PC-9 (cell line): ENCODE measurements at places on chromosomes 5 and 9. TPM values are rescaled to one million over a fixed set of nuclear protein-coding genes. Genes with fewer than 3 reads are reported as not detected.

GRCh38 chr5:95633671-95634070, 12.9 kb upstream of the RFESD start:
- no peak for DNase-seq

DNA sequence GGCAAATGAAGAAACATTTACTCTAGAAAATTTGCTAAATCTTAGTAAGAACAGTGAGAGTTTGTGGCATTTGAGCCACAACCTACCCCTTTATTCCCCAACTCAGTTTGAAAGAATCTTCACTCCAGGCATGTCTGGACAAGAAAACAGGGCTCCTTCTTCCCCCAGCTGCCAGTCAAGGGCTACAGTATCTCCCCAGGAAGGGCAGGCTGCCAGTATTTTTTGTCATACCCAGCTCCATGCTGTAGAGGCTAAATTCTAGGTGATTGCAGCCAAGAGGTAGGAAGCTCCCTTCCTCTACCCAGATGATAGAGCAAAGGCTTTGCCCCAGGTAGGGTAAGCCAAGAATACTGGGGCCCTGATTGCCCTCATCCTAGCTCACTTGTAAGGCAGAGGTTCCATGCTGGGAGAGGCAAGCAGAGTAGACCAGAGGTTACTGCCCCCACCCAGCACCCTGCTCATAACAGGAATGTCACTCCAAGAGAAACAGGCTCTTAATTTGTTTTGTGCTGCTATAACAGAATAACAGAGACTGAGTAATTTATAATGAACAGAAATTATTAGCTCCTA, 20.0 kb upstream of the GRPEL2 start:
- no peak for DNase-seq

- no peak for DNase-seq
Measured at GRCh38 chr9:93827545-93828330, 127.4 kb downstream of the BARX1 start.

DNA sequence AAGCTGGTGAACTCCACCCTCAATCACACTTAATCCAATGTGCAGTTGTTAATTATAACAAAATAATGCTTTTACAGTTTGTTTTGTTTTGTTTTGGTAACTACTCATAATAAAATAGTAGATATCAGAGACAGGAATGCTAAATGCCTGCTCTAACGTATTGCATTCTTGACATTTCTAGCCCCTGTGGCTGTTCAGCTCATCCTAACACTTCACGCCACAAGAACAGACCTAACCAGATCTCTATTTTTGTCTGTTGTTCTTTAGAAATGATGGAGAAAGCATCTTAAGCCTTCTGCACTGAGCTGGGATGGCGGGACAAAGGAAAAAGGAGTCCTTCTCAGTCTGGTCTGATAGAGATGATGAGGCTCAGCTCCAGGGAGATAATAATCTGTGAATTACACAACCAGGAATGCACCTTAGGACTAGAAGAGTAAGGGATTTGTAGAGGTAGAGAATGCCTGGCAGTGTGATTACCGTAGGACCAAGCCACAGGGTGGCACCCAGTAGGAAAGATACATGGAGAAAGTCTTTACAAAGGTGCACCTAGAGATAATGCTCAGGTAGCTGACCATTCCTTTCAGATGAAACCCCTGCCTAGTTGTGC, 628.8 kb downstream of the PDE4D start:
- DNase-seq, result no peak

DNA sequence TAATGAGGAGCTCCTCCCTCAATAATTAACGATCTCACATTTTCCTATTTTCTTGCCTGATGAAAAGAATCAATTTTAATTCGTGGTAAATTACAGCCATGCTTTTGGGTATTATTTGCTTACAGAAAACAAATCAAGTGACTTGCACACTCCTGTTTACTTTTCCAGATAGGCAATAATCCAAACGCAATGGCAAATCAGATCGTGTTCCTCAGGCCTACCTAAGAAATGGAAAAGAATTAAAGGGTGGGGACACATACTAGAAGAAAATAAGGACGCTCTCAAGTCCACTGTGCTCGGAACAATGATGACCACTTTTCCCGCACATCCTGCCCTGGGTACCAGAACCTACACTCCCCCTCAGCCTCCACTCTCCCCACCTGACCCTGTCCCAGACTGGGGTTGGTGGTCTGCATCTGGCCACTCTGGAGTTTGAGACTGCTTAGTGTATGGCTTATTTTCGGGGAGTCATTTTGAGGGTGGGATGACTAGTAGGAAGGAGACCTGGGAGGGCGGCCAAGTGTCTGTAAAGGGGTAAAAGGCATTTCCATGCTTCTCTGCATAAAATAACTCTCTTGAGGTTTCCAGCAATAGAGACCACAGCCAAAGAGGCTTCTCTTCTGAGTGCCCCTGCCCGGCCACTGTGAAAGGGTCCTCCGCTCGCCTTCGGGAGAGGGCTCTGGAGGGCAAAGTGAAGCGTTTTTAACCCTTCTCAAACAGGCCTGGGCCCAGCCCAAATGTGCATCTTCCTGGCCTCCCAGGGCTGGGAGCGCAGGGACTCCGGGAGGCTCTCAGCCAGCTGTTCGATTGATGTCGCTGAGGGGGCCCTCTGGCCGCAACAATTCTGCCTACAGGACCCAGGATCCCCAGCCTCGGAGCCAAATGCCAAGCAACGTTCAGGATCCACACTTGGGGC, 4.5 kb upstream of the OTP start:
- no peak for DNase-seq

- no peak for DNase-seq
Measured at GRCh38 chr9:89956331-89956730, 351.5 kb downstream of the GADD45G start.

GRCh38 chr5:133916914-133917313, 51.5 kb downstream of the C5orf15 start:
- DNase-seq, result no peak

- DNase-seq, result no peak
Measured at GRCh38 chr5:31844622-31845345, 205.9 kb downstream of the PDZD2 start.

DNA sequence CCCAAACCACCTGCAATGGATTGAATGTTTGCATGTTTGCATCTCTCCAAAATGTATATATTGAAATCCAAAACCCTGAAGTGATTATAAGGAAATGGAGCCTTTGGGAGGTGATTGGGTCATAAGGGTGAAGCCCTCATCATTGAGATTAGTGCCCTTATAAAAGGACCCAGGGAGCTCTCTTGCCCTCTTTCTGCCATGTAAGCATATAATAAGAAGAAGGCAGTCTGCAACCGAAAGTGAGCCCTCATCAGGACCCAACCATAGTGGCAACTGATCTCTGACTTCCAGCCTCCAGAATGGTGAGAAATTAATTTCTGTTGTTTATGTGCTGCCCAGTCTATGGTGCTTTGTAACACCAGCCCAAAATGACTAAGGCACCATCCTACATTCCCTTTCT, 115.7 kb upstream of the EFNA5 start:
- DNase-seq, result no peak

- DNase-seq, result no peak
Measured at GRCh38 chr9:110809038-110809595, 140.5 kb downstream of the MUSK start.

DNA sequence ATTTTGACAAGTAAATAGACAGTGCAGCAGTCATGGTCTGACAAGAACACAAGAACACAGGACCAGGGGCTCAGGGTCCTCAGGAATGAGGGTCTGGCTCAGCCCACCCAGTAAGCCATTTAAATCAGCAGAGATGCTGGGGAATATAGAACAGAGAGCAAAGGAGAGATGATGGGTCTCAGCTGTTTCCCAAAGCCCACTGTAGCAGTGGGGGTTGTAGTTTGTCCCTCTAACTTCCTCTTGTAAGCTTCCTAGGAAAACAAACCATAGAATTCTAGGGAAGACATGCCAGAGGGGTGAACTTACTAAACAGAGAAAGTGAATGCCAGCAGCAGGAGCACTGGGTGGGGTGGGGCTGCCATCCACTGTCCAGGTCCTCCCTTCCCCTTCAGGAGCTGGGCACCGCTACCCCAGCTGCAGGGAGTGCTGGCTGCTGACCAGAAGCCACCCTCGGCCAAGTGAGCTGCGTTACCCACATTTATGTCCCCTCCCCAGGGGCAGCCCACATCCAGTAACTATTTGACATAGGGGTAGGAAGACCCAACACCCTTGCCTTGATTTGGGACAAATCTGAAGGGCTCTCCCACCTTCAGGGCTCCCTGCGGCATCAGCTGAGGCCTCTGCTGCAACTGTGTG, 41.6 kb downstream of the GABBR2 start:
- no peak for DNase-seq

- DNase-seq, result no peak
Measured at GRCh38 chr5:69451941-69452647, 37.2 kb downstream of the MARVELD2 start.

GRCh38 chr5:39187831-39188731, 31.3 kb downstream of the FYB1 start:
- DNase-seq, result no peak

DNA sequence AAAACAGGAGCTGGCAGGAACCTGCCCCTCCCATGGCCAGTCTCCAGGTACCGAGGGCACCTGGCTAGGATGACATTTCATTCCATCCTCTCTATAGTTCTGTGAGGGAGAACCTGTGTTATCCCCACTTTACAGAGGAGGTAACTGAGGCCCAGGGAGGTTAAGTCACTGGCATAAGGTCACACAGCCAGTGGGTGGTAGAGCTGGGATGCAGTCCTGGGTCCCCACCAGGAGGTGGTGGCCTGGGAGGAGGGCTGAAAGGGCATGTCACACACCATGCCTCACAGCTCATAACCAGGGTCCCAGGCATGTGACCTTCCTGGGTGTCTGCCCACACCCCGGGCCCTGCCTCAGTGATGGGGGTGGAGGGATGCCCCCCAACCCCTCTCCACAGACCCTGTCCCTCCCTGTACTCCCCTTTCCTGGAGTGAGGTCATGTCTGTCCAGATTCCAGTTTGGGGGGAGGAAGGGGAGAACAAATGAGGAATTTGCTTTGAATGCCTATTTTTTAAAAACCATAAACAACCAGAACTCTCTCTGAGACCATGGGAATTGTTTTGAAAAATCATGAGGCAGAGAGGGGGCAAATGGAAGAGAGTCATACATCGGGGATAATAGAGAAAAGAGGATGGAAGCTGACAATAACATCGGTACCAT, 77.7 kb upstream of the STXBP1 start:
- no peak for DNase-seq

- DNase-seq, result peak; percentile 69
Measured at GRCh38 chr5:179907556-179908324, at the start of gene TBC1D9B. Gene TBC1D9B (minus strand): TSS chr5:179907897. CDS start chr5:179907821, 76 bp downstream.

DNA sequence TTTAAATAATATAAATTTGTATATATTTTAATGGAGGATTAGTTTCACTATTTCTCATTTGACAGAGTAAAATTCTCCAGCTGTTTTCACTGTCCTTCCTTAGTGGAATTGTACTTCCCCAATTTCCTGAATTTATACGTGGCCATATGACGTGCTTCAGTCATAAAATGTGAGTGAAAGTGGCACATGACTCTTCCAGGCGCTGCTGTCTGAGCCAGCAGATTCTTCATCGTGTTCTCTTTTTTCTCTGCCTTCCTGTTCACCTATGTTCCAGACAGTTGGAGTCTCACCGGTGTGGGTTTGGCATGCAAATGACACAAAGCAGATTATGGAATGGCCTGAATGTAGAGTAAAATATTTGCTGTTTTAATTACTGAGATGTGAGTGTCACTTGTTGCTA, 684.1 kb downstream of the SEMA5A start:
- no peak for DNase-seq

DNA sequence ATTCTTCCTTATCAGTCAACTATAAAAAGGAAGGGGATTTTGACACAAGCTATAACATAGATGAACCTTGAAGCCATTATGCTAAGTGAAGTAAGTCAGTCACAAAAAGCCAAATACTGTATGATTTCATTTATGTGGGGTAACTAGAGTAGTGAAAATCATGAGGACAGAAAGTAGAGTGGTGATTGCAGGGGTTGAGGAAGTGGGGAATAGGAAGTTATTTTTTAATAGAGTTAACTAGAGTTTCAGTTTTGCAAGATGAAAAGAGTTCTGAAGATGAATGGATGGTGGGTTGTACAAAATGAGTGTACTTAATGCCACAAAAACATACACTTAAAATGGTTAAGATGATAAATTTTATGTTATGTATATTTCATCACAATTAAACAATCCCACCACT, 65.4 kb upstream of the FAM174A start:
- DNase-seq, result no peak

- no peak for DNase-seq
Measured at GRCh38 chr5:97762483-97762882, 579.4 kb upstream of the RIOK2 start.

GRCh38 chr9:9574080-9574479, 1038.7 kb downstream of the PTPRD start:
- DNase-seq, result no peak

DNA sequence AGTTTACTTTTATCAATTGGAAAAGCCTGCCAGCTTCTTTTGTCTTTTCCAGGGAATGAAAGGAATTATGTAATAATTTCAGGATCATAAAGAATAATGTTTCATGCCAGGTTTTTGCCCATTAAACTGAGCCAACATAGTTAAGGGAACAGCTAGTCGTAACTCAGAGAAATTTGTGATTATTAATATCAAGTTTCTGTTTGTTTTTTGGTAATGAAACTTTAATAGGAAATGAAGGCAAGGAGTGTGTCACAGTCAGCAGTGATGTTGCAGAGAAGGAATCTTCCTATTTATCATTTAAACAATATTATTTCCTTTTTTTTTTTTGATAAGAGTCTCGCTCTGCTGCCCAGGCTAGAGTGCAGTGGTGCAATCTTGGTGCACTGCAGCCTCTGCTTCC, 10.7 kb downstream of the NFIL3 start:
- no peak for DNase-seq

DNA sequence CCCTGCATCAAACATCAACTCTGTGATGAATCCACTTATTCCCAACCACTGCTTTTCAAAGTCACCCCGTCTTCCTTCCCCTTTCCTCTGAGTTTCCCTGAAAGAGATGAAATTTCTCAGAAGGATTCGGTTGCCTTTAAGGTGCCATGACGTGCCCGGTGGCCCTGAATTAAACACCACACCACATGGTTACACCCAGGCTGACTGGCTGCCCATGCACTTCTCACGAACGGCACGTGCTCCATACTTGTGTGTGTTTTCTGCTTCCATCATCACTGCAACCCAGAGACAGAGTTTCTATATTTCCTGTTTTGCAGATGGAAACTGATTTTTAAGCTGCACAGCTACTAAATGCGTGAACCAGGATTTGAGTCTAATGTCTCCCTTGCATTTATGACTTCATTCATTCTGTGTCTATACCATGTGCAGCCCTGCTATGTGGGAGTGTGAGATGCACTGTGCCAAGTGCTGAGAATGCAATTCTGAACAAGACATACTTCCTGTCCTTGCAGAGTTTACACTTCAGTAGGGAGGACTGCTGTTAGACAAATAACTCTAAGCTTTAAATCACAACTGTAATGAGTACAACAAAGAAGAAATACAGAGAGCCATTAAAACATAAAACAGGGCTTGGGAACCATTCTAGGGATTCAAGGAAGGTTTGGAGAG, 162.9 kb downstream of the NXNL2 start:
- DNase-seq, result no peak

DRD1 gene
- total RNA-seq, result not detected in 2 replicates

ESM1 gene
- 0.15 TPM in 1 of 2 replicates, not detected in the other for total RNA-seq

FBLL1 gene
- not detected in 2 replicates for total RNA-seq

SLC34A3 gene
- total RNA-seq, result 1.4 and 2.5 TPM in 2 replicates

FGF18 gene
- 0.52 and 1.1 TPM in 2 replicates for total RNA-seq

SLC25A46 gene
- 19.0 and 29.0 TPM in 2 replicates for total RNA-seq

FOXD4L3 gene
- not detected in 2 replicates for total RNA-seq

TNFSF15 gene
- 0.33 and 0.55 TPM in 2 replicates for total RNA-seq

MCC gene
- total RNA-seq, result 2.5 TPM in 2 replicates

IFNA8 gene
- not detected in 2 replicates for total RNA-seq

F12 gene
- total RNA-seq, result 14.5 and 17.0 TPM in 2 replicates

TAF11L14 gene
- total RNA-seq, result not detected in 2 replicates

PCDHGA7 gene
- not detected in 2 replicates for total RNA-seq

RNF208 gene
- total RNA-seq, result 31.3 and 38.0 TPM in 2 replicates
